Sigmoid colon (tissue), 7 donors: ENCODE measurements at places on chromosomes 3 and 15. TPM values are rescaled to one million over a fixed set of nuclear protein-coding genes. Genes with fewer than 3 reads are reported as not detected.

GRCh38 chr3:10581251-10581650 lies 75.9 kb upstream of the ATP2B2 start:
- no peaks in the 10 kb centered on the region for H3K36me3 ChIP-seq
- no peak for DNase-seq
- H3K4me1 ChIP-seq, result no peaks in the 10 kb centered on the region
- H3K27me3 ChIP-seq, result no peaks in the 10 kb centered on the region

- H3K27me3 ChIP-seq, result no peaks in the 10 kb centered on the region
- no peak overlapping the region for H3K4me3 ChIP-seq
- H3K36me3 ChIP-seq, result no peaks in the 10 kb centered on the region
Observed at GRCh38 chr3:122988508-122988907, 39.1 kb downstream of the SEMA5B start.

- H3K27me3 ChIP-seq, result no peaks in the 10 kb centered on the region
- no peaks in the 10 kb centered on the region for H3K4me1 ChIP-seq
- no peaks in the 10 kb centered on the region for H3K36me3 ChIP-seq
- no peak overlapping the region for H3K27ac ChIP-seq
- no peak for DNase-seq
- no peak overlapping the region for H3K4me3 ChIP-seq
Observed at GRCh38 chr3:70038693-70039092, 39.2 kb downstream of the SAMMSON start.

- no peaks in the 10 kb centered on the region for H3K27me3 ChIP-seq
- H3K36me3 ChIP-seq, result peaks cover 19% of the 10 kb centered on the region
- H3K4me1 ChIP-seq, result peaks cover 59% of the 10 kb centered on the region
- DNase-seq, result no peak
- H3K4me3 ChIP-seq, result no peak overlapping the region
Observed at GRCh38 chr3:30667280-30667651, 60.9 kb downstream of the TGFBR2 start.

DNA sequence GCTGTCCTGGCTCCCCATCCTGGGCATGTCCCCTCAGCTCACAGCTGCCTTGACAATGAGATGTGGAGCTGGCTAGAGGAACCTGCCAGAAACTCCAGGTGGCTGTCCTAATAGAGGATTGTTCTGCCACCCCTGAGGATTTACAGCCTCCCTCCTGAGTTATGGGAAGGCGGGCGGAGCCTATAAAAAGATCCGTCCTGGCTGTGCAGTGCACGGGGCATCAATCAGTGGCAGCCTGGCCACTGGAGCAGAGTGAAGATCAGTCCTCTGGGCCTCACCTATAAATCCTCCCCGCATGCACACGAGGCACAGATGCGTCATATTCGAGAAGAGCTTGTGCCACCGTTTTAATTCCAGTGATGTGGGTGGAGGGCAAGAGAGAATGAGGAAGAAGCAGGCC lies 90.0 kb downstream of the MEGF11 start:
- H3K36me3 ChIP-seq, result no peaks in the 10 kb centered on the region
- H3K27me3 ChIP-seq, result no peaks in the 10 kb centered on the region
- no peaks in the 10 kb centered on the region for H3K4me1 ChIP-seq
- H3K4me3 ChIP-seq, result no peak overlapping the region
- DNase-seq, result no peak
- no peak overlapping the region for H3K27ac ChIP-seq

DNA sequence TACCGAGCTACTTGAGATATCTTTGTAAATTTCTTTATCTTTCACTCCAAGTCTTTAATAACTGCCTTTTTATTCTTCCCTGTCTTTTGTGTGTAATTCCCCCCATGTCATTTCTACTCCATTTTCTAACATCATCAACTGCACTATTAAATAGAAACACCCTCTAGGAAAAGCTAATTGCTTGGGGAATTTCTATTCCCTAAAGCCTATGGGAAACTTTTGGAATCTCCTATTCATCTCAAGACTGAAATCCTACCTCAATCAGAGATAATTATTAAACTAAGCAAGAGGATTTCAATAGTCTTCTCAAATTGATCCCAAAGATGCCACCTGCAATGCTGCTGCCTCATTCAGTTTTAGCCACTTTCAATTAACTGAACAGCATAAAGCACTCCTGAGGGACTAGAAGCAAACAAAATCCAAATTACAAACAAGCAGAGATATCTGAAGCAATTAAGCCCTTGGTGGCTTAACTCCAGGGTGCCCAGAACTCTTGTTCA lies 598.7 kb downstream of the IGSF11 start:
- no peaks in the 10 kb centered on the region for H3K4me1 ChIP-seq
- no peaks in the 10 kb centered on the region for H3K36me3 ChIP-seq
- H3K27ac ChIP-seq, result no peak overlapping the region

DNA sequence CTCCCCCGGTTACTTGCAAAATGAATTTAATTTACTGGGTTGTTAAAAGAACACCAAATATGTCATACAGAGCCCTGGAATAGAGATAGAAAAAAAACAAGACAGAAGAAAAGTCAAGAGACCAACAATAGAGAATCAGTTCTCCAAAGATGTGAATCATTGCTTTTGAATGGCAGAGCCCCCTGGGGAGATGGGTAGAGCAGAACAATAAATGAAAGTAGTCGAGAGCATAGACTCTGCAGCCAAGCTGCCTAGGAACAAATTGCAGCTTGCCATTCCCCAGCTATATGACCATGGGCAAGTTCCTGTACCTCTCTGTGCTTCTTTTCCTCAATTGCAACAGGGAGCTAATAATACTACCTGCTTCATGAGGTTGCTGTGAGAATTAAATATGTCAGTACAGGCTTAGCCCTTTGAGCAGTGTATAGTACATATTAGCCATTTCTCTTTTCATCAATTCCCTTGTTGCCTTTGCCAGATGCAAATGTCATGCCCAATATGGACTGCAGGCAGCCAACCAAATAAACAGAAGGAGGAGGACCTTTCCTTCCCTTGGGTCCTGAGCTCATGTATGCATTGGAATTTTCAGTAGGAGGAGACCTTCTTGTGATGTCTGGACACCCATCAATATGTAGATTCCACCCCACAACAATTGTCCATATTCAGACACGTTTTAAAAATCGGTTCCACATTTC lies 25.0 kb upstream of the BFSP2 start:
- no peaks in the 10 kb centered on the region for H3K27me3 ChIP-seq
- no peak overlapping the region for H3K4me3 ChIP-seq
- H3K4me1 ChIP-seq, result no peaks in the 10 kb centered on the region
- H3K27ac ChIP-seq, result no peak overlapping the region
- H3K36me3 ChIP-seq, result no peaks in the 10 kb centered on the region
- no peak for DNase-seq

DNA sequence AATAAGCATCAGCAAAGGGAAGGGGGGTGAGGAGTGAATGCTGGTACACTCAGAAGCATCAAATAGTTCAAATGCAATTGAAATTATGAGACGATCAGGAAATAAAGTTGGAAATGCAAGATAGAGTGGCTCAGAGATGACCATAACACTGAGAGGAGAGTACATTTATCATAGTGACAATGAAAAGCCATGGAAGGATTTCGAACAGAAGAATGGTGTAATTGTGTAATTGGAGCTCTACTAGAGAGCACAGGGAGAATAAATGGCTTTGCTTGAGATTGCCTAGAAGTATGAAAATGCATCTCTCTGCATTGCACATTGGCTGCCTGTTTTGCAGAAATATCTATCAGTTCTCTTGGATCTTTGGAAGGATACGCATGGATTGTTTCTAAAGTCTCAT lies 163.3 kb downstream of the TP63 start:
- H3K4me1 ChIP-seq, result no peaks in the 10 kb centered on the region
- DNase-seq, result no peak
- no peak overlapping the region for H3K27ac ChIP-seq
- H3K4me3 ChIP-seq, result no peak overlapping the region
- no peaks in the 10 kb centered on the region for H3K36me3 ChIP-seq
- no peaks in the 10 kb centered on the region for H3K27me3 ChIP-seq

- H3K36me3 ChIP-seq, result no peaks in the 10 kb centered on the region
- H3K4me3 ChIP-seq, result no peak overlapping the region
- H3K4me1 ChIP-seq, result peaks cover 18% of the 10 kb centered on the region
- no peak for DNase-seq
- no peak overlapping the region for H3K27ac ChIP-seq
- no peaks in the 10 kb centered on the region for H3K27me3 ChIP-seq
Observed at GRCh38 chr15:64779024-64779423, 3.6 kb upstream of the RBPMS2 start.

DNA sequence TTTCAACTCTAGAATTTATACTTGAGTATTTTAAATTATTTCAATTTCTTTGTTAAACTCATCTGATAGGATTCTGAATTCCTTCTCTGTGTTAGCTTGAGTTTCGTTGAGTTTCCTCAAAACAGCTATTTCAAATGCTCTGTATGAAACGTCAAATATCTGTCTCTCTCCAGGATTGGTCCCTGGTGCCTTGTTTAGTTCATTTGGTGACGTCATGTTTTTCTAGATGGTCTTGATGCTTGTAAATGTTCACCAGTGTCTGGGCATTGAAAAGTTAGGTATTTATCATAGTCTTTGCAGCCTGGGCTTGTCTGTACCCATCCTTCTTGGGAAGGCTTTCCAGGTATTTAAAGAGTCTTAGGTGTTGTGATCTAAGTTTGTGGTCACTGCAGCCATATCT lies 151.1 kb downstream of the KCNAB1 start:
- no peaks in the 10 kb centered on the region for H3K27me3 ChIP-seq
- peaks cover 9% of the 10 kb centered on the region for H3K4me1 ChIP-seq
- H3K4me3 ChIP-seq, result no peak overlapping the region
- DNase-seq, result no peak
- H3K36me3 ChIP-seq, result no peaks in the 10 kb centered on the region

DNA sequence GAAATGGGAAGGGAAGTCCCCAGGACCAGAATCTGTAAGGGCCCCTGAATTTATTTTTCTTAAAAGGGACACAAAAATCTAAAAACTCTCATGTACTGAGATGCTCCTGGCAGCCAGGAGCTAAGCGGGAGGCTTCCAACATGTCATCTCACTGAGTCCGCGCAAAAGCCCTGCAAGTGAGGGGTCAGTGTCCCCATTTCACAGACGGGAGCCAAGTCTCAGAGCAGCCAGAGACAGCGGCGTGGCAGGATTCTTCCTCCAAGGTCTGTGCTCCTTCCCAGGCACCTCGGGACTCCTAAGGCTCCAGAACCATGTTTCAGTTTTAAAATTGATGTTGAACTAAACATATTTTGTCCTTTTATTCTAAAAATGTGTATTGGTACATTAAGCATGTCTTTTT lies 114.8 kb downstream of the ADCY5 start:
- H3K27ac ChIP-seq, result peak overlapping the region; percentile 85
- H3K36me3 ChIP-seq, result no peaks in the 10 kb centered on the region
- DNase-seq, result peak; percentile 25

- H3K4me3 ChIP-seq, result no peak overlapping the region
- peaks cover 28% of the 10 kb centered on the region for H3K4me1 ChIP-seq
- no peaks in the 10 kb centered on the region for H3K36me3 ChIP-seq
- DNase-seq, result no peak
- H3K27me3 ChIP-seq, result no peaks in the 10 kb centered on the region
- H3K27ac ChIP-seq, result no peak overlapping the region
Observed at GRCh38 chr3:146092230-146092629, 68.8 kb downstream of the PLOD2 start.

DNA sequence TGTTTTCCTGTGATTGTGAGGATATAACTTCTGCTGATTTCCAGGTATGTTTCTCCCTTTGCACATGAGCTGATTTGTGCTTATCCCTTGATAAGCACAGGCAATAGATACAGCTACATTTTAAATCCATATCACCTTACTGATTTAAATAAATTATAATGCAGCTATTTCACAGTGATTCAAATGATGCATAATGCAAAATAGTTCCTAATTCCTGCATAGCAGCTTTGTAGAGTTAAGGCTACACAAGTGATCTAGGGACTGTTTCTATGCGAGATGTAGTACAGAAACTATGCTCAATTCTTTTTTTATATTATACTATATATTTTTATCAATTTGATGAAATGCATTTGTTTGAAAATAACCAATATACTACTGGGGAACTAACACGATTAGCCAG lies 334.2 kb downstream of the LRTM1 start:
- no peaks in the 10 kb centered on the region for H3K36me3 ChIP-seq
- no peak for DNase-seq
- H3K27me3 ChIP-seq, result no peaks in the 10 kb centered on the region
- H3K4me1 ChIP-seq, result no peaks in the 10 kb centered on the region
- H3K4me3 ChIP-seq, result no peak overlapping the region

GRCh38 chr3:37118163-37118562 lies 56.2 kb downstream of the LRRFIP2 start:
- H3K4me1 ChIP-seq, result peaks cover 18% of the 10 kb centered on the region
- no peak overlapping the region for H3K27ac ChIP-seq
- H3K27me3 ChIP-seq, result no peaks in the 10 kb centered on the region
- H3K36me3 ChIP-seq, result no peaks in the 10 kb centered on the region
- DNase-seq, result no peak

GRCh38 chr3:184059424-184059823 lies 6.6 kb downstream of the HTR3C start:
- H3K27ac ChIP-seq, result no peak overlapping the region
- no peak overlapping the region for H3K4me3 ChIP-seq
- DNase-seq, result no peak
- no peaks in the 10 kb centered on the region for H3K4me1 ChIP-seq
- no peaks in the 10 kb centered on the region for H3K27me3 ChIP-seq

- H3K36me3 ChIP-seq, result no peaks in the 10 kb centered on the region
- H3K4me1 ChIP-seq, result peaks cover 16% of the 10 kb centered on the region
- H3K4me3 ChIP-seq, result no peak overlapping the region
- DNase-seq, result peak; percentile 63
- H3K27me3 ChIP-seq, result no peaks in the 10 kb centered on the region
- peak overlapping the region; percentile 11 for H3K27ac ChIP-seq
Observed at GRCh38 chr3:105827959-105828358, 40.9 kb downstream of the CBLB start.

DNA sequence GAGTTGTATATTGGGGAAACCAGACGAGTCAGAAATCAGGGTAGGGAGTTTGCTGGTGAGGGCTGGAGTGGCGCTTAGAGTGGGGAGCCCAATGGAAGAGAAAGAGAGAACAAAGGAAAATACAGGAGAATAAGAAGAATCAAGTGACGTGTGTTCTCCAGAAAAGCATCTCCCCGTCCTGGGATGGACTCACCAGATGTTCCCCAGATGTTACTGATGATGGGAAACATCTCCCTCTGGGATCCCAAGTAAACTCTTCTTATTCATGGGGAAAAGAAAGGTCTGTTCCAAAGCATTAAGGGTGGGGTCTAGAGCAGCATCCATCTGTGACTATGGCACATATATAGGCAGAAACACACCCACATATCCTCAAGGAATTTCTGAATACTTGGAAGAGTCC lies 3.0 kb upstream of the CSRNP1 start:
- H3K4me1 ChIP-seq, result no peaks in the 10 kb centered on the region
- H3K27ac ChIP-seq, result no peak overlapping the region
- H3K36me3 ChIP-seq, result no peaks in the 10 kb centered on the region
- H3K27me3 ChIP-seq, result no peaks in the 10 kb centered on the region
- no peak for DNase-seq

Gene NPAP1
- total RNA-seq, result 0.41 TPM

Gene ERC2
- 2.9 TPM for total RNA-seq

Gene HAPLN3
- 3.2 TPM for total RNA-seq

Gene UBE2E2
- total RNA-seq, result 135 TPM

Gene PRR20G
- total RNA-seq, result not detected

Gene GUCA1C
- total RNA-seq, result not detected

Gene XCR1
- not detected for total RNA-seq

Gene CCR2
- 3.1 TPM for total RNA-seq

Gene GOLGA8J
- total RNA-seq, result not detected
